ENCODE measurements at places on chromosomes 3 and 15.

DNA sequence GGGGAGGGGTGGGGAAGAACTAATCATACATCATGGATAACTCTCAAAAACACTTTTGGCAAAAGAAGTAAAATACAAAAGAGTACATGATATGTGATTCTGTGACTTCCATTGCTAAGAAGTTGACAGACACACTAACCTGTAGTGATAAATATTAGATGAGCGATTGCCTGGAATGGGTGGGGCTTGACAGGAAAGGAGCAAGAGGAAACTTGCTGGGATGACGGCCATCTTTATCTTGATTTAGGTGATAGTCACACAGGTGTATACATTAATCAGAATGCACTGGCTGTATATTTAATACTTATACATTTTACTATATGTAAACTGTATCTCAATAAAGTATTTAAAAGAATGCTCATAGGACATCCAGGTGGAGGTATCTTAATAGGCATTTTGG lies 13.1 kb downstream of the PARL start:
- no peak for DNase-seq

DNA sequence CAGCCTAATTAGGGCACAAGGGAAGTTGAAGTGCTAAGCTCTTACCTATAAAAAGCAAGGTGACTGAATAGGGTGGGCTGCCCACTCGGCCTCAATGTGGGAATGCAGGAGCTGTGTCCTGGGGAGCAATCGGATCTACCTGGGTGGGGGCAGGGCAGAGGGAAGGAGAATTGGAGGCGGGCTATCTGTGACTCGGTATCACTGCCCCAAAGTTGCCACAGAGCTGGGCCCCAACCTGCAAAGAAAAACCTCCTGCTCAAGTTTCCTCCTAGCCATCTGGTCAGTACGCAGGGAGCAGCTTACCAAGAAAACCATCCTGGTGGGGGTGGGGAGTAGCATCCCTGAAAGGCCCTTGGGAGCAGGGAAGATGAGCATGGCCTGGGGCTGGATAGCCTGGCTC lies 10.7 kb downstream of the CIB2 start:
- no peak for DNase-seq

DNA sequence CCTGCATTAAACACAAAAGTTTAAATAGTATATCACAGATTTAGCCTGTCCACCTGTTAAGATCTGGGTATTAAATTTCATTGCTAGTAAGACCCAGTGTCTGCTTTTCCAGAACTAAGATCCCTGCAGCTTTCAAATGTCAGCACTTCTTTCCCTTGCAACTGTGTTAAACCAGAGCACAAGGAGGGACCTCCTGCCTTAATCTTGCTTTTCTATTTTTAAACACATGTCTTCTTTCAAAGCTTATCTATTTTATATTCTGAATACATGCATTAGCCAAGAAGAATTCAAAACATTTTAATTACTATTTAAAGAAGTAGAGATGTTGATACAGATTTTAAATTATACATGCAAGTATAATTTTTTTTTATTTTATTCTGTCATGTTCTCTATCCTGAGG lies 315.1 kb downstream of the ARPP21 start:
- no peak for DNase-seq

DNA sequence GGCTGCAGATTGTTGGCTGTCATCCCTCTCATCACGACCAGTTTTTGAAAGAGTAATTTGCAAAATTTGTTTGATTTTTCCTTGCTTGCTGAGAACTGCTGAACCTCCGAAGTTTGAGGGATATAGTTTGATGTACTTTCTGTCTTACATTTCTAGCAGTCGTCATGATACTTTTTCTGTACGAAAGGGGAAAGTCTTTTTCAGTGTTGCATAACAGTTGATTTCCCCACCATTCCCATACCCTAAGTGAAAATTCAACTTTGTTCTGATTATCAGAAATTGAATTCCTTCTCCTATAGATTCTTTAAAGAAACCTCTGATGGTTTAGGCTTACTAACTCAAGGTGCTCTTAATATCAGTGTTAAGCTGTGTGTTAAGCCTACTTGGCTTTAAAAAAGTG lies 1.6 kb downstream of the PDE8A start:
- no peak for DNase-seq

- no peak for DNase-seq
Observed at GRCh38 chr3:170203457-170203856, 18.8 kb upstream of the PRKCI start.

- DNase-seq: no peak
Observed at GRCh38 chr15:68175526-68175925, 29.6 kb downstream of the CALML4 start.
